Cortex of kidney (tissue), 1 donor: ENCODE measurements at places on chromosomes 3 and 15.

GRCh38 chr3:11350374-11350773 lies 78.2 kb downstream of the ATG7 start:
- DNase-seq: no peak

GRCh38 chr3:94106268-94106667 lies 43.4 kb downstream of the NSUN3 start:
- DNase-seq: no peak

DNA sequence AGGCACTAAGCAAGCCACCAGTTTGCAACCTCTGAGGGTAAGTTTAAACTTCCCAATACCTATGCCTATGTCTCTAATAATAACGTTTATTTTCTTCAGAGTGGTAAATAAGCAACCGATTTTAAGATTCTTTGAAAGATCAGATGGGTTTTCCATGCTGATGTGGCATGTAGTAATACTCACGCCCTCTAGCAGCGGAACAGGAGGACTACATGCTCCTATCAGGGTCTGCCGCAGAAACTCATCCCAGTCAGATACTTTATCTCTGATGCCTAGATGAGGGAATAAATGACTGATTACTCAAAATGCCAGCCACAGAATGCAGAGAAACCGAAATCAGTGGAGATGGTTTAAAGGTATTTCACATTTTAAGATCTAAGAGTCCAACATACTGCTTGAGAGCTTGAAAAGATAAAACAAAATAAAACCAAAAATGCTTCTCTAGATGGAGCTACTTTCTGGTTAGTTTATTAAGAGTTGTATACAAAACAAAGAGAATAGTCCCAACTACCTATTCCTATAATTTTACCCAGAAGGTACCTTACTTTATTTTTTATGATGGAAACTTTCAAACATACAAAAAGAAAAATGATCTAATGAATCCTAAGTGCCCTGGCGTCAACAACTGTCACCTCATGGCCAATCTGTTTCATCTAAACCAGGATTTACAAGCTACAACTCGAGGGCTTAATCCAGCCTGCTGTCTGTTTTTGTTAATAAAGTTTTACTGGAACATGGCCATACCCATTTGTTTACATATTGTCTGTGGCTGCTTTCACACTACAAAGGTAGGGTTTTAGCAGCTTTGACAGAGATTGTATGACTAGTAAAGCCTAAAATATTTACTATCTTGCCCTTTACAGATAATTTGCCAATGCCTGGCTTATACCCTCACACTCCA lies 37.5 kb upstream of the STIMATE start:
- no peak for DNase-seq

GRCh38 chr3:111813441-111813840 lies 45.6 kb upstream of the PHLDB2 start:
- DNase-seq: no peak

DNA sequence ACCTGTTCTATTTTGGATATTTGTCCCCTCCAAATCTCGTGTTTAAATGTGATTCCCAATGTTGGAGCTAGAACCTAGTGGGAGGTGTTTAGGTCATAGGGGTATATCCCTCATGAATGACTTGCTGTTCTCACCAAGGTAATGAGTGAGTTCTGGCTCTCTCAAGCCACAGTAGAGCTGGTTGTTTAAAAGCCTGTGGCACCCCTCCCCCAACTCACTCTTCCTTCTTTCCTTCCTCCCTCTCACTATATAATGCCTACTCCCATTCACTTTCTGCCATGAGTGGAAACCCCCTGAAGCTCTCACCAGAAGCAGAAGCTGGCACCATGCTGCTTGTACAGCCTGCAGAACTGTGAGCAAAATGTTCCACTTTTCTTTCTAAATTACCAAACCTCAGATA lies 341.1 kb downstream of the SI start:
- DNase-seq: no peak

- no peak for DNase-seq
These were observed 82.3 kb upstream of the MFGE8 start for GRCh38 chr15:88995449-88995848.

DNA sequence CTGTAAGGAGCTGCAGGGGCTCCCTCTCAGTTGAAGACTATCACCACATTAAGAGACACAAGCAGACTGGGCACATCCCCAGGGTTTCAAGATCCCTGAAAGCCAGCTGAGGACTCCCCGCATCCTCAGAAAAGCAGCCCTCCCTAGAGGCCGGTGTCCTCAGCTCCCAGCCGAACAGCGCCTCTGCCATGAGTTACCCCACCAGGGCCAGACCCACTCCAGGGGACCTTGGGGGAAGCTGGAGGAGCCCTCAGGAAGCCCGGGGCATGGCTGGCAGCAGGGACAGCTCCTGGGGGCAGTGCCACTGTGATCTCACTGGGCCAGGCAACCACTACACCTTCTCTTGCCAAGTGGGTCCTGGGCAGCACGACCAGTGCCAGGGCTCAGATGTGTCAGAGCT lies 8.1 kb downstream of the KLF15 start:
- DNase-seq: no peak
